ENCODE measurements at places on chromosomes 3 and 15. TPM values are rescaled to one million over a fixed set of nuclear protein-coding genes. Genes with fewer than 3 reads are reported as not detected.

The MORC1 gene
- not detected for total RNA-seq

The CD86 gene
- total RNA-seq = 0.97 TPM

The OR5K1 gene
- total RNA-seq = not detected

The SERPINI1 gene
- total RNA-seq = 13.5 TPM

The DMXL2 gene
- total RNA-seq = 21.6 TPM

DNA sequence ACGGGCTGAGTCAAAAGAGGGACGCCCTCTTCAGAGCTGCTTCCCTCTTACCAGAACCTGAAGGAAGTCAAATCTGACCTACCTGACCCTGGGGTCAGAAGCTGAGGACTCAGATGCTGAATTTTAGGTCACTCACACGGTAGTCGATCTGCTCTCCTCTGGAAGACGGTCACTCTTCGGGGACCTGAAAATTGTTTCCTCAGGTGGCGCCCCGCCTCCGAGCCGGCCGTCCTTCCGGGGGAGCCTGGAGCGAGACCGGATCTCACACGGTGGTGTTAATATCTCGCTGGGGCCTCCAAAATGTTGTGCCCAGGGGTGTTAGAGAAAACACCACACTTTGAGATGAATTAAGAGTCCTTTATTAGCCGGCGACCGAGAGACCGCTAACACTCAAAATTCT is 737.2 kb downstream of the SI start:
- no peak for DNase-seq

- no peak for DNase-seq
Observed at GRCh38 chr15:70023769-70024491, 73.8 kb downstream of the TLE3 start.

GRCh38 chr3:128992926-128993460 is 883 bp downstream of the CFAP92 start:
- DNase-seq = peak; percentile 37

- DNase-seq = no peak
Observed at GRCh38 chr3:2656806-2657777, 453.1 kb downstream of the IL5RA start.

DNA sequence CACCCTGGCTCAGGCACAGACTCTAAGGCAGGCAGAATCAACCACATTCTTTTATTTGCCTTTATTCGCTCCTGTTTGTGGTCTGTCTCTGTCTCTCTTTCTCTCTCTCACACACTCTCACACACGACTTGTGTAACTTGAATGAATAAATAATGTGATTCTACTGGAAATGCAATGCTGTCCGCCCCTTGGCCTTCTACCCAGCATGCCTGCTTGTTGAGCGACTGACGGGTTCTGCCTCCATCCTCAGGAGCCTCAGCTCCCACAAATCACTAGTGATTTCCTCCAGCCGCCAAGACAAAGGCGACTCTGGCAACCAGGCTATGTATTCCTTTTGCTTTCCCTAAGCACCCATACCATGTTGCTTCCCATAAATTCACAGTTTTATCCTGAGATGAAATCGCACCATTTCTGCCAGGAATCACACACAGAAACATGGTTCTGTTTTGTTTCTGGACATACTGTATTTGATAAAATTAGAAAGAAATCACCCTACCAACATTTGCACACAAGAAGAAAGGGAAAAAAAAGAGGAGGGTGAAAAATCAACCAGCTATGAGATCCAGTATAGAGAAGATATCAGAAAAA is 460.8 kb downstream of the MAGI1 start:
- no peak for DNase-seq

DNA sequence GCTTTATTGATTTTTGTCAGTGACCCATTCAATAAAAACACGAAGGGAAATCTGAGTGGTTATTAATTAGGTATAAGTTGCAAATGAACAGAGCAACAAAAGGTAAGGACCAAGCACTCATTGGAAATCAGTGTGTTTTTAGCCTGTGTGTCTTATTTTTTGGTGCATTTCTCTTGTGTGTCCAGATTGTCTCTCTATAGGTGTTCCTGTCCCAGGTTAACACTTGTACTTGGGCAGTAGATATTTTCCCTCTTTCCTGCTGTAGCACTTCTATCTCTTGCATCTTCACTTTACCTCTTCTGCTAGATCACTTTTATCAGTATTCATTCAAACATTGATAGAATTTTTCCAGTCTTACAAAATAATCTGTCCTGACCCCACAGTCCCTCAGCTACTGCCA is 37.0 kb downstream of the MAPK6 start:
- DNase-seq = no peak

Measured in GM23338 (cell line).